NCI-H1930 (cell line): ENCODE measurements at places on chromosomes 11 and 22.

- no peak for DNase-seq
These were observed 68.6 kb downstream of the RRAS2 start for GRCh38 chr11:14290422-14290821.

- no peak for DNase-seq
These were observed 75.1 kb downstream of the SCUBE1 start for GRCh38 chr22:43267981-43268660.

DNA sequence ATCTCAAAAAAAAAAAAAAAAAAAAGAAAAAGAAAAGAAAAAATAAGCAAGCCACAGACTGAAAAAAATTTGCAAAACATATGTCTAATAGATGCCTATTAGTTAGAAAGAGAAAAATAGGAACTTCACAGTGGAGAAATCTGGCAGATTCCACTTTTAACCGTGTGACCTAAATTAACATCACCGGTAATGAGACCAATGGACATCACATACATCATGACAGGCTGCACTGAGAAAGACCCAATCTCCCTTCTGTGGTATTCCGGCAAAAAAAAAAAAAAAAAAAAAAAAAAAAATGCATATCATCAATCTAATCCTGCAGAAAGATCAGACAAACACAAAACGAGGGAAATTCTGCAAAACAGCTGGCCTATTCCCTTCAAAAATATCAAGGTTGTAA lies 46.7 kb upstream of the CECR2 start:
- no peak for DNase-seq

DNA sequence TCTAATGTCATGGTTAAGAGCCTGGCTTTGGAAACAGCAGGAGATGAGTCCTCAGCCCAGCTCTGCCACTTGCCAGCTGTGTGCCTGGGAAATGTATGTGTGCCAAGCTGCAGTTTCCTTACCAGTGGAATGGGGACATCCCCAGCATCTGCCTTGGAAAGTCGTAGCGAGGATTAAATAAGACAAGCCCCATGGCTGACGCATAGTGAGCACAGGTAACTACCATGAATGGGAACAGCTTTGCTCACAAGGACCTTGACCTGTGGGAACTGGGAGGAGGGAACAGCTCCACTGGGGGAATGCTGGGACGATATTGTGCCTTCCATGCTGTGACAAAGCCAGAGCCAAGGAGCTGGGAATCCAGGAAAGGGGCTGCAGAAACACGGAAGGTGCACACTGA lies 2.6 kb upstream of the DSCAML1 start:
- no peak for DNase-seq

DNA sequence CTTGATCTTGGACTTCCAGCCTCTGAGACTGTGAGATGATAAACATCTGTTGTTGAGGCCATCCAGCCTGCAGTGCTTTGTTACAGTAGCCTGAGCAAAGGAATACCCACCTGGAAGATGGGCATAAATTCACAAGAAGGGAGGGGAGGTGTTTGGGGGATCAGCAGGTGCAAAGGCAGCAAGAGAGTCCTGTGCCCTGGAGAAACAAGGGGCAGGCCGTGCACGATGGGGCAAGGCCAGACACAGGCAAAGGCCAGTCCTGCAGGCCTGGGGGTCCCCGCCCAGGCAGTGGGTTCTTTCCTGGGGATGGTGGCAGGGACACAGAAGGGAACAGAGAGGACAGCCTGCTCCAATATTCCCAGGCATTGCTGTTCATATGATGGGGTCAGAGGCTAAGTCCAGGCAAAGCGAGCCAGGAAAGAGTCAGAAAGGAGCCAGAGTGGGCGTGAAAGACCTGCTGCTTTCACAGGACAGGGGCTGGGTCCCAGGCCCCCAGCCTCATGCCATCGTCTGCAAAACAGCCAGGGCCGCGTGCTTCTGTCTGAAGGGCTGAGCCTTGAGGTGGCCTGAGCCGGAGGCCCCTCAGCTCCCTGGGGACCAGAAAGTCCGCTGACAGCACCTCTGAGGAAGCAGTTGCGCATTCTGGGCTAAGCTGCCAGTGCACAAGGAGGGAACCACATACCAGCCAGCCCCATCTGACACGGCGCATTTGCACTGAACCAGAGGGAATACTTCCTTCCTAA lies 48.8 kb downstream of the MYEOV start:
- no peak for DNase-seq

DNA sequence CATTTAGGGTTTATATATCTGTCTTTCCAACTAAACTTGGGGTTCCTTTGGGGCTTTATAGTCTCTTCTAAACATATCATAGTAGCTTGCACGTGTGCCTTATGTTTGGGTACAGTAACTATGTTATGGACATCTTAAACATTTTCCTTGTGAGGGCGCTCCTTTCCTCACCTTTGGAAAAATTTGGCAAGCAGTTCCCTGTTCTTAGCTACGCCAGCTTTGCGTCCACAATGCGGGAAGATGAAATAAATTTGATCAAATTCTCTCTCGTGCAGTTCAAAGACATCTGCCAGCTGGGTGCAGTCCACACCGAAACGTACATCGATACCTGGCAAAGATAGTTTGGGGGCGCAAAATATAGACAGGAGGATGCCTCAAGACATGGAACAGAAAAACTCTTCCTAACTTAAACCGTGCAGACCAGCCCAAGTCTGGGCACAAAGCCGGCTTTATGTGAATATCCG lies 548 bp downstream of the FDXACB1 start:
- DNase-seq = no peak

GRCh38 chr22:30867746-30868662 lies 100.6 kb downstream of the MORC2 start:
- no peak for DNase-seq

GRCh38 chr11:6321961-6322362 lies 1.7 kb upstream of the CAVIN3 start:
- DNase-seq = no peak

GRCh38 chr11:110759972-110760381 lies 47.7 kb upstream of the ARHGAP20 start:
- DNase-seq = no peak

GRCh38 chr11:76444065-76444383 lies 794 bp upstream of the EMSY start:
- no peak for DNase-seq

DNA sequence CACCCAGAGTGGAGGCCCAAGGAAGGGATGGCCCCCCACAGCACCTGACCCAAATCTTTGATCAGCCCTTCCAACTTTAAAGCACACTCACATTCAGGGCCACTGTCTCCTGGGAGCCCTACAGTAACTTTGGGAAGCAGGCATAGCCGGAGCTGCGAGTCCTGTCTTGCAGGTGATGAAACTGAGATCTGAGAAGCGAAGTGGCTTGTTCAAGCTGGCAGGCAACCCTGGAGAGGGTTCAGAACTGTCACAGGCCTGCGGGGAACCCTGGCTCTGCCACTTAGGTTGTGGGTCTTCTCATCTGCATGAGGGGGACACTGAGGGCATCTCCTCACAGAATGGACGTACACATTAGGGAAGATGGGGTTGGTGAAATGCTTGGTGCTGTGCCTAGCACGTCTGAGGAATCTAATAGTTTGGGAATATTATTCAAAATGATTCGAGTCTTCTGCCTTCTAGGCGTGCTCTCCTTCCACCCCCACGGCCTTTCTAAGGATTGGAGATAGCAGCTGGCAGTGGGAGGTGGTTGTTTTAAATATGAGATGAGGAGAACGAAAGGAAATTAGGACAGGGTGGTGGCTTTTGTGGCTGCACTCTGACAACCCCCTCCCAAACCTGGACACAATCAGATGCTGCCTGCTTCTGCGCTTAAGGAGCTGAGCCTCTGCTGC lies 18.8 kb upstream of the SUN2 start:
- no peak for DNase-seq

- DNase-seq = no peak
These were observed 20.0 kb upstream of the SCARF2 start for GRCh38 chr22:20457506-20458240.

GRCh38 chr11:117528097-117528721 lies 200.6 kb downstream of the CEP164 start:
- DNase-seq = no peak

DNA sequence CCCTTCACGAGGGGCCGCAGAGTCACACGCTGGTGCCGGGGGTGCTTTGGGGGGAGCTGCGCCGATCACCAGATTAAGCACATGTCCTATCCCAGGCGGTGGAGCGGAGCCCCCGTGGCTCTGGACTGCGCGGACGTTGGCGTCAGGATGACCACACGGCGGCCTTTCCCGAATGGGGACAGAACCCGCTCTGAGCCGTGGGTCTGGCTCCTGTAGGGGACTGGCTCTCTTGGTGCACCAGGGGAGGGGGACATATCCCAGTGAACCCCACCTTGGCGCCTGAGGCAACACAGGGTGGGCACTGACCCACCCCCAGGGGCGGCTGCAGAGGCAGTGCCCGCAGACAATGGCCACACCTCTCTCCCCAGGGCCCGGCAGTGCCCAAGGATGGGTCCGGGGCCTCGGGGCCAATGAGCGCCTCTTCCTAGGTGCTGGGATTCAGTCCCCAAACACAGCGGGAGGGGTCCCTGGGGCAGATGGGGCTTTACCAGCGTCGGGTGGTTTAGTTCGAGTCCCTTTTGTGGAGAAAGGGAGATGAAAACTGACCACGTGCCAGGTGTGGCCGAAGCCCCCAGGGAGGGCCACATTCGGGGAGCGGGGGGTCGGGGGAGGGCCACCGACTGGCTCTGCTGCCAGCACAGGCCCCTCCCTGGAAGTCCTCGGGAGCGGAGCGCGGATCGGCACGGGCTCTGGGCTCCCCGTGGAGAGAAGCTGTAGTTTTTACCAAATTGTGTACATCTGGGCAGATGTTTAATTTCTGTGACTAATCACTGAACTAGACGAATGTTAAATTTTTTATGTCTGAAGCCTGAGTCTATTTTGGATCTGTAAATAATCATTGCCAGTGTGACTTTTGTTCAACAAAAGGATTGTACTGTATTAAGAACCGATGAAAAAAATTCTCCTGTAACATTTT lies 58.9 kb downstream of the GRAMD4 start:
- DNase-seq = no peak

DNA sequence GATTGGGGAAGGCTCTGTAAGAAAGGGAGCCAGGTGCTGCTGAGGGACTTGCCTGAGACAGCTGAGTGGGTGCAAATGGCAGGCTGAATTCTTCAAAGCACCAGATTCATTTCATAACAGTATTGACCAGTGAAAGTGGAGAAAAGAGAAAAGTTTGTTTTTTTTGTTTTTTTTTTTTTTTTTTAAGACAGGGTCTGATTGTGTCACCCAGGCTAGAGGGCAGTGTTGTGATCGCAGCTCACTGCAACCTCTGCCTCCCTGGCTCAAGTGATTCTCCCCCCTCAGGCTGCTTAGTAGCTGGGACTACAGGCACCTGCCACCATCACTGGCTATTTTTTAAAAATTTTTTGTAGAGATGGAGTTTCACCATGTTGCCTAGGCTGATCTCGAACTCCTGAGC lies 494.0 kb downstream of the MIAT start:
- DNase-seq = no peak

GRCh38 chr22:28139516-28139915 lies 220.5 kb upstream of the PITPNB start:
- no peak for DNase-seq

- DNase-seq = no peak
These were observed 30.6 kb downstream of the DRD2 start for GRCh38 chr11:113444502-113445123.

- no peak for DNase-seq
These were observed 179.0 kb downstream of the GRM5 start for GRCh38 chr11:88886796-88887195.

- DNase-seq = no peak
These were observed 678.7 kb downstream of the BRD1 start for GRCh38 chr22:49148895-49149418.

DNA sequence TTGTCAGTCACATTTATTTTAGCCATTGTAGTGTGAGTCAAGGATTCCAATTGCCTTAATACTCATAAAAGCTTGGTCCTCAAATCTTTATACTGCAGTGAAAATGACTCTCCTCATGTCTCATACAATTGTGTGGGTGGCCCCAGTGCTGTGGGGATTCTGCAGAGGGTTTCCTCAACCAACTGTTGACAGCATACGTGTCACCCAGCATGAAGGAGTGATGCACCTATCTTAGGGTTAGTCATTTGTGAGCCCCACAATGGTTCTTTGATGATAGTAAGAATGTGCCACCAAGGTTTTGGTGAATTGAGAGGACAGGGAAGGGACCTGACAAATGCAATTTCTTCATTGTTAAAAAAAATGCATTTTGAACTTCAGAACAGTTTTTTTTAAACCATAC lies 1046.2 kb downstream of the OPCML start:
- no peak for DNase-seq

GRCh38 chr22:27780161-27780575 lies 21.4 kb downstream of the MN1 start:
- DNase-seq = no peak

DNA sequence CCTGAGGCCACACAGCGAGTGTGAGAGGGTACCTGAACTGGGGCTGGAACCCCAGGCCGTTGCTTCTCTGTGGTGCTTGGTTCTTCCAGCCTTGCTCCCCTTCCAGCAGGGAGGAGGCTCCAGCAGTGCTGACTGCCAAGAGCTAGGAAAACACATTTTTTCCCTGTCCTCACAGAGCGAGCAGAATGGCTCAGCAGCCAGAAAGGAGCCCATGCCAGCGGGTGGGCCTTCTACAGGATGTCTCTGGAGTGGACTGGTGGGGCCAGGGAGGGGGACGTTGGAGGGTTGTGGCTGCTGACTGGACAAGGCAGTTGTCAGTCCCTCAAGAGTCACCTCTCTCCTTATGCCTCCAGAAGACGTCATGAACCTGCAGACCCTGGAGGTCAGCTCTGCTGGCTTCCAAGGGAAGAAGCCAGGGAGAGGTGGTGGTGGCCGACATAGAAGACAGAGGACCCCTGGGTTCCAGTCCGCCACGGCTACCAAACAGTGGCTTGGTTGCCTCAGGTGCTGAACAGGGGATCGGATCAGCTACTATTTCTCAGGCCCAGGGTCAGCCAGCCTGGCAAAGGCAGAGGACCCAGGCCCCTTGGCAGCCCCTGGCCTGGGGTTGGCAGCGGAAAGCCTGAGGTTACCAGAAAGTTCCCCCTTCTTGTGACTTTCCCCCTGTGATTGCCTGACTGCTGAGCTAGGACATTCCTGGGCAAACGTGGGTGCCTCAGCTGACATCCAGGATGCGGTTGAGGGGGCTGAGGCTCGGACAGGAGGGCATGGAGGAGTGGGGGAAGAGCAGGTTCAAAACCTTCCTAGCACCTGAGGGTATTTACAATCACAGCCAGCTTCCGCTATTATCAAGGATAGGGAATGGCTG lies 3.7 kb downstream of the MAFF start:
- DNase-seq = no peak

DNA sequence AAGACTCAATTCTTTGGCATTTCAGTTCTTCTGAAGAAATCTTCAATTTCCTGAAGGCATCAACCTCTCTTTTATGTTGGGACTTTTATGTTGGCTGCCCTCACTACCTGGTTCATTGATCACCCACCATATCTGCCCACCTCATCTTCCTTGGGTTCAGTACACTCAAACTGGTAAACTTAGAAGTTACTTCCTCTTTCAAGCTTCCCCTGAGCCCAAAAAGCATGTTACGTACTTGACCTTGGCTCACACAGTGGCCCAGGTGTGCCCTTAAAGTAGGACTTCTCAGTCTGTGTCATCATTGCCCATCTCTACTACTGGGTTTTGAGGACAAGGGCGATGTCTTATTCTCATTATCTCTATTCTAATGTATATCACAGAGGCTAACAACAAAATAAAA lies 86.1 kb downstream of the GRIA4 start:
- no peak for DNase-seq
